ENCODE measurements at places on chromosomes 2 and 18.

GRCh38 chr2:222671259-222672067, at the start of gene MOGAT1:
MOGAT1 (plus strand) TSS chr2:222671658; CDS start chr2:222671786, 128 bp downstream.
- DNase-seq: peak; percentile 94

DNA sequence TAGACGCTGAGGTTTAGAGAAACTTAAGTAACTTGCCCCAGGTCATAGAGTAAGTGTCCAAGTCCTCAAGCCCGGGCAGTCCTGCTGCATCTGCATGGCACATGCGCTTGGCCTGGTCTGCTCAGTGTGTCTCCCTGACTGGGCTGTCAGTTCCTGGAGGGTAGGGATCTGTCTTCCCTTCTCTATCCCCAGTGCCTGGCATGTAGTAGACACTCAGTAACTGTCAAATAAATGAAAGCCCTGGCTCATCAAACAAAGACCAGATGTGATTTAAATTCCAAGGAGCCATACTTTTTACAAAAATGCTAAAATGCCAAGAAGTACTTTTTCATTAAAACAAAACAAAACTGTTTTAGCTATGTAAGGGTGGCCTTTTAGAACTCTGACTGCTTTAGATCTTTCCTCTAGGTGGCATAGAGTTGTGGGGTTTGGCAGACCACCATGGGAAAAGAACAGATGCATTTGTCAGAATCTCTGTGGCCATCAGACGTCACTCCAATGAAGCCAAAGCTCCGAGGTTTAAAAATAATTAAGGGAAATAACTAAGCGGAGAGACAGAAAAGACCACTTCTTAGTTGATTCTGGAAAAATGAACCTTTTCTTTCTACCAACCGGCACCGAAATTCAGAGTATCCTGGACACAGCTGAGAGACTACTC, 34.0 kb downstream of the EPAS1 start:
- DNase-seq: no peak

GRCh38 chr2:45771261-45771660, 119.8 kb downstream of the PRKCE start:
- no peak for DNase-seq

- no peak for DNase-seq
Measured at GRCh38 chr2:177257471-177257870, 7.1 kb downstream of the NFE2L2 start.

DNA sequence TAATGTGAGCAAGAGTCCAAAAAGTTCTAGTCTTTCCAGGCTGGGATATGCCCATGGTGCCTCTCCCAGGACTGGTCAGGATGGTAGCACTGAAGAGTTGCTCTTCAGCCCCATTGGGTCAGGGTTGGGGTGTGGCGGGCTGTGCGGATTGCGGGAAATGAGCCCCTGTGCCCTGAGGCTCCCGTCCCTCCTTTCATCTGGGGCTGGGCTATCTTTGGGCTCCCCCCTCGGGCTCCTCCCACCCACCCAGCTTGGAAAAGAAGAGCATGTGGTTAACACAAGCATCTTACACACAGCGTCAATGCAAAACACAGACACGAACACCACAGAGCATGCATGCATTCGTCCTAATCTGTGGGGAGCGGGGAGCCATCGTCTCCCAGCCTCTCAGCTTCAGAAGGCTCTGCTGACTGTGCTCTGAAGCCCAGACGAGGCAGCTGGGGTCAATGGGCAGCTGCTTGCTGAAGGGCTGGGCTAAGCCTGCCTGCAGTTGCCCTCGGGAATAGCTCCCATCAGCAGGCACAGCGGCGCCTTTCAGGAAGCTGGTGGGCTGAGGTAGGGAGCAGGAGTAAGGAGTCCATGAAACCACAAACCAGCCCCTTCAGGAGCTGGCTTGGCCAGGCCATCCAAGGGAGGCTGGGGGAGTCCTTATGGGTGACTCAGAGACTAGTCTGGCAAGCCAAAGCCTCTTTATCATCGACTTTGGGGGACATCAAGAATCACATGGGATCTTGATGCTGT, 112.9 kb downstream of the CLIP4 start:
- DNase-seq: no peak
